ENCODE measurements at places on chromosomes 4 and X.

GRCh38 chr4:84238247-84239090 lies 260.6 kb downstream of the NKX6-1 start:
- DNase-seq = no peak

DNA sequence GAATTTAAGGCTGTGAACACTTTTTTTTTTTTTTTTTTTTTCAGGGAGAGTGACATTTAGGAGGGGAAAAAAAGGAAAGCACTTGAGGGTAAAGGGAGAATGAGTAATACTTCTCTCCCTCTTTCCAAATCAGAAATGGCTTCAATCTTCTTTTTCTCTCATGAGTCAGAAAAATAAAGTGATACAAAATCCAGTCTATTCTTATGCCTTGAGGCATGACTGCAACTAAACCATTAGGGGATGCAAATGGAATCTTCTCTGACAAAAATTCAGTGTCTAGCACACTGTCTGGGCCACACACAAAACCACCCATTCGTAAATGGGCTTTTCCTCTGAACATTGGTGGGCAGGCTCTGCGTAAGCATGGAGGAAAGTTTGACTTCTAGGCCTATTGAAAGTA lies 46.7 kb upstream of the POU4F2 start:
- DNase-seq = no peak

DNA sequence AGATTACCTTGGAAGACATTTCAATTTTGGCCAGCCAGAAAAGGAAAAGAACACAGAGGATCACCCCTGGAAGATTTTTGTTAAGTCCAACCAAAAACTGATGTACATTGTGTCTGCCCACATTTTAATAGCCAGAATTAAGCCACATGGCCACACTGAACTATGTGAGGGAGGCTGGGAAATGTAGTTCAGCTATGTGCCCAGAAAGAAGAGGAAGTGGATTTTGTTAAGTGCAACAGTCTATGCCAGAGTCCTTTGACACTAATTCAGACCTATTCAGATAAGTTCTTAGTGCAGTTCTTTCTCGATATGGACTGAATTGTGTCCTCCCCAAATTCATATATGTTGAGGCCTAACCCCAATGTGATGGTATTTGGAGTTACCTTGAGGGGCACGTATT lies 18.4 kb downstream of the PRPS1 start:
- no peak for DNase-seq

- no peak for DNase-seq
These were observed 216.8 kb upstream of the PSAPL1 start for GRCh38 chr4:7651461-7651921.

DNA sequence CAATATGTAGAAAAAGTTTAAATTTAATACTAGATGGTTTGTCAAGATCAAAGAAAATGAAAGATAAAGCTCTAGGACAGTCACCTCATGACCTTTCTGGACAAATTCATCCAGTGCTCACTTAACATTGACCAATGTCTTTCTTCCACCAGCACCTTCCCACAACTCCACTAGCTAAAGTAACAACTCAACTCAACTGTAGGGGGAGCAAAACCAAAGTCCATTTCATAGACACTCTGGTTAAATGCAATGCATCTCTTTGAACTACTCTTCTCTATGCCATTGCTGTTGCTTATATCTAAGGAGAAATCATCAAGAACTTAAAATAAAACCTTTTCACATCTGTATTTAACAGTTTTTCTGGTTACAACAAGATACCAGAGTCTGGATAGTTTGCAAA lies 25.1 kb downstream of the UGT2B4 start:
- no peak for DNase-seq

DNA sequence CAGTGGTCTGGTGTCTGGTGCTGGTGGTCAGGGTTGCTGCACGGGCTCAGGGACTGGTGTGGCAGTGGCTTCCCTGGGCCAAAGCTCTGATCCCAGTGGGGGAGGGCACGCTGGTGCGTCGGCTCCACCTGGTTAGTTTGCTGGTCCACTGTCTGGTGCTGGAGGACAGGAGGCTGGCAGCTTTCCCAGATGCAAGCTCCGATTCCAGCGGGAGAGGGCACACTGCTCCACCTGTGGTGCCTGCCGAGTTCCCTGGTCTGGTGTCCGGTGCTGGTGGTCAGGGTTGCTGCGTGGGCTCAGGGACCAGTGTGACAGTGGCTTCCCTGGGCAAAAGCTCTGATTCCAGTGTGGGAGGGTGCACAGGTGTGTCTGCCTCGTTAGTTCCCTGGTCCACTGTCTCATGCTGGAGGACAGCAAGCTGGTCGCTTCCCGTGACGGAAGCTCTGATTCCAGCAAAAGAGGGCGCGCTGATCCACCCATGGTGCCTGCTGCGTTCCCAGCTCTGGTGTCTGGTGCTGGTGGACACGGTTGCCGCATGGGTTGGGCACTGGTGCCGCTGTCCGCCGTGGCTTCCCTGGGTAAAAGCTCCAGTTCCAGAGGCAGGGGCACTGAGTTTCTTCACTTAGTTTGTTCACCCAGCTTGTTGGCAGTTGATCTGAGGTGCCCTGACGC lies 5.8 kb downstream of the VMA21 start:
- DNase-seq = no peak

DNA sequence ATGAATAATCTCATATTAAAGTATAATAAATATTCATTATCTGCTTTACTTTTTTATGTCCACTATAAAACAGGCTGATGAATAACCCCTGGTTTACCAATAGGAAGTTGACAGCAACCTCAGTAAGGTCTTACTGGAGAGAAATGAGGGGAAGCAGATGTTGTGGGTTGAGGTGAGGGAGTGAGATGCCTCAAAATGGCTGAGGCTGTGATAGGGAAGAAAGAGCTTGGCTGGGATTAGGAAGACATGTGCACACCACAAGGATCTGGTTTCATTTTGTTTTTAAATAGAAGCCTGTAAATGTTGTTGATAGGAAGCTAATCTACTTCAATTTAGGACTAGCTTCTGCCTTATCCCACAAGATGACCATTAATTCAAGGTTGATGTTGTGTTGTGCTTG lies 14.4 kb upstream of the CYBB start:
- no peak for DNase-seq

- no peak for DNase-seq
These were observed 659.8 kb upstream of the DIPK2B start for GRCh38 chrX:45860450-45860849.

- no peak for DNase-seq
These were observed 356.0 kb upstream of the RASGEF1B start for GRCh38 chr4:81827577-81828202.

- DNase-seq = no peak
These were observed 98.6 kb upstream of the LRPAP1 start for GRCh38 chr4:3630598-3631543.

DNA sequence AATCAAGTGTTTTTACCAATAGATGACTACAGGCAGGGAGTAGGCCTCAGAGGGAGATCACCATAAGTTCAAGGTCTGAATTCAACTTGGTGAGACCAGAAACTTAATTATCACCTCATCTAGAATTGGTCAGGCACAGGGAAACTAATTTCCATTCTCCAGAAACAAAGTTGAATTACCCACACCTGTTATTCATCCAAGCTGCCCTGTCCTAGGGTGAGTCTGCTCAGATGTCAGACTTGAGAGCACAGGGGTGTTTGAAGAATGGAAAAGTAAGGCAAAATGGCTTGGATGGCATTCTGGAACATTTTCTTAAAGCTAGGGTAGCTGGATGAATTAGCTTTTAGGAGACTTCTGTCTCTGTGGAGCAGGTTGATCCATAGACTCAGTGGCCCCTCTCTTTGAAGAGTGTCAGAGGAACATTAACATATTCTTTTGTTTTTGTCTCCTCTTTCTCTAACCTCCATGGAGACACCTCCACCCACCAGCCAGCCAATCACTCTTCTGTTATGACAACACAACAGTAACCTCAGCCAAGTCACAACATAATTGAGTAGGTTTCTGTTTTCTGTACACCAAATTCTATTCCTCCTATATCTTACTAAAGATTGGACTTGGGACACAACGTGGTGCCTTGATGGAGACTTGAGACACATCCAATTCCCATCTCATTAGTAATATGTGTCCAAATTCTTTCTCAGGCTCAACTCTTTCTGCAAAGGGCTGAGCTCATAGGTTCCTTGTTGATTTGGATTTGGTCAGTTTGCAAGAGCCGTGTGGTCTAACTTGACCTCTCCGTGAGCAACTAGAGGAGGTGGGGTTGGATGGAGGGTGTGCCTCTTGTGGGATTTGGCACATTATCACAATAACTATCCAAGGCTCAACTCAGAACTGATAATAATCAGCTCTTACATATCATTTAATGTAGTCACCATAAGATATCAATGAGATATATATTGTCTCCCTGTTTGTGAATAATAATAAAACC lies 45.1 kb downstream of the VSIG4 start:
- DNase-seq = no peak

Data from activated CD4-positive, CD25-positive, alpha-beta regulatory T cell (primary cell).